Neural crest cell (in vitro differentiated cells): ENCODE measurements at places on chromosomes 1 and 21.

- DNase-seq = no peak
Observed at GRCh38 chr1:235954306-235955283, 87.9 kb upstream of the LYST start.

GRCh38 chr1:40389322-40389803 is 15.8 kb downstream of the SMAP2 start:
- no peak for DNase-seq

- no peak for DNase-seq
Observed at GRCh38 chr1:206535853-206536188, 28.5 kb downstream of the RASSF5 start.

DNA sequence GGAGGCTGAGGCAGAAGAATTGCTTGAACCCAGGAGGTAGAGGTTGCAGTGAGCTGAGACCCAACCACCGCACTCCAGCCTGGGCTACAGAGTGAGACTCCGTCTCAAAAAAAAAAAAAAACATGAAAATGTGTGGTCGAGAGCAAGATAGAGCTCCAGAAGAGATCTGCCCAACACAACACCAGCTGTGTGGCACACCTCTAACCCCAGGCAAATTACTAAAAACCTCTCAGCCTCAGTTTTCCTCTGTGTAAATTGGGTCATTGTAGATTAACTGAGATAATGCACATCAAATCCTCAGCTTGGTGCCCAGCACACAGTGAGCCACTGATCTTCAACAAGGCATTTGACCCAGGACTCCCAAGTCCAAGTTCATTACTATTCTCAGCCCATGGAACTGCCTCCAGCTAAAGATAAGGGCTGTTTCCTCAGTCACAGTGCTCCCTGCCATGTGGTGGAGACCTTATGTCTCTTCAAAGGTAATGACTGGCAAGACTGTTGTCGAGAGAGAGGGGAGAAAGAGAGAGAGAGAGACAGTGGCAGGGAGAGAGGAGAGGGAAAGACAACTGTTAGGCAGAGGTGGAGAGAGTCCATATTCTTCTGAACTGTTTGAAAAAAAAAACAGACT is 58.1 kb downstream of the PTP4A2 start:
- no peak for DNase-seq

DNA sequence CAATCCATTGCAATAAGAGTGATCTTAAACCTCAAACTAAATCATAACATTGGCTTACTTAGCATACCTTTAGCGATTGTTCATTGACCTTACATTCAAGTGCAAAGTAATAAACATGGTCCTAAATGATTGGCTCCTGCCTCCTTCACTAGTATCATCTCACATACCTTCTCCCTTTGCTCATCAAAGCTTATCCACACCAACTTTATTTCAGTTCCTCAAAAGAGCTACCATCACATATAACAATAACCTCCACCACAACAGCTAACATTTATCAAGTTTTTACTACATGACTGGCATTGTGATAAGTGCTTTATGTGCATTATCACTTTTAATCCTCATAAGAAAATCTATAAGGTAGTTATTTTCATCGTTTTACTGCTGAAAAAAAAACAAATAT is 198.8 kb downstream of the COL24A1 start:
- DNase-seq = no peak

- no peak for DNase-seq
Observed at GRCh38 chr1:50300297-50300696, 122.9 kb downstream of the DMRTA2 start.

DNA sequence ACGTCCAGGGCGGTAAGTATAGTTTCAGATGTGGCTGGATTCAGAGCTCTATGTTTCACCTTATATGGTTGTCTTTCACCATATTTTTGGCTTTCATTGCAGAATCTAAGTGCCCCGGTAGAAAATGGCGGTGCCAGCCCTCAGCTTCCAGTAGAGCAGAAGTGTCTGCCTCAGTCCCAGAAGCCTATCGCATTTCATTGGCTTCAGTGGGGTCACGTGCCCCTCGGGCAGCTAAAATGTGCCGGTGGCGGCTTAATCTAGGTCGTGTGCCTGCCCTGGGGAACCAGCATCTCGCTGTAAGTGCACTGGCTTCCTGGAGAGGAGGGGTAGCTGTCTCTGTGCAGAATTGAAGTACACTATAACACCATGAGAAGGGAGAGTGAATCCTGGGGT is 107.4 kb upstream of the MAGI3 start:
- DNase-seq = no peak

GRCh38 chr1:78887458-78887857 is 119.1 kb downstream of the ADGRL4 start:
- DNase-seq = no peak

GRCh38 chr1:220886470-220887201 is 7.4 kb downstream of the HLX start:
- DNase-seq = no peak

- no peak for DNase-seq
Observed at GRCh38 chr1:18495635-18496034, 14.9 kb downstream of the KLHDC7A start.

GRCh38 chr1:44068442-44068921 is 37.2 kb upstream of the SLC6A9 start:
- no peak for DNase-seq

GRCh38 chr1:28354121-28354520 is 15.4 kb upstream of the PHACTR4 start:
- DNase-seq = no peak

GRCh38 chr1:241408170-241408569 is 51.2 kb upstream of the RGS7 start:
- DNase-seq = no peak

DNA sequence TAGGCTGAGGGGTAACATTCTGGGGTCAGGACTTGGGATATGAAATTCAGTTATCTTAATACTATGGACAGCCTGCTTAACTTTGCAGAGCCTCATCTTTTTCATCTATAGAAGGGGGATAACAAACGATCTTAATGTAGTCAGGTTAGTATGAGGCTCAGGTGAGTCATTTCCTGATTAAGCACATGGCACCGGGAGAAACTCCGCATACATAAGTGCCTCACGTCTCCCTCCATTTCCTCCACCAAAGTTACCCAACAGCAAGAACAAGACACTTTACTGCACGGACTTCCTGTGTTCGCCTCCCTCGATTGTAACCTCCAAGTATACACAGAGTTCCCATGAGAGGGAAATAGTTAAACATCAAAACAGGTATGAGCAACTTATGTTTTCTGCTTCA is 112.7 kb upstream of the COA6 start:
- no peak for DNase-seq

DNA sequence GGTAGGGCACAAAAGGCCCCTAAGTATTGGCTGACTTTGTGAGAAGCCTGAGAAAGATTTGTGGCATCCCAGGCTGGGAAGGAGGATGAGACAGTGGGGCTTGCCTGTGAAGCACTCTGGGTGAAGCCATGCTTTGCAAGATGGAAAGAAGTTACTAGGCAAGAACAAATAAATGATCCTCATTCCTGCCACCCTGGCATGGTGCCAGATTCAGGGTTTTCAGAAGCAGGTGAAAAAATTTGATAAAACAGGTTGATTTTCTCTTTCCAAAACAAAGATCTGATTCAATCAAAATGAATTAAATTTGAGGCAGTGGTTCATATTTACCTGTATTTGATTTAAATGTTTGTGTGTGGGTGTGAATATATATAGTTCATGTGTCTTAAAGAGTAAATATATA is 386.9 kb upstream of the PROX1 start:
- no peak for DNase-seq

GRCh38 chr1:117821382-117821755 is 108.1 kb downstream of the GDAP2 start:
- no peak for DNase-seq

GRCh38 chr1:147541672-147542568 is 619 bp downstream of the BCL9 start:
- DNase-seq = peak; percentile 19

DNA sequence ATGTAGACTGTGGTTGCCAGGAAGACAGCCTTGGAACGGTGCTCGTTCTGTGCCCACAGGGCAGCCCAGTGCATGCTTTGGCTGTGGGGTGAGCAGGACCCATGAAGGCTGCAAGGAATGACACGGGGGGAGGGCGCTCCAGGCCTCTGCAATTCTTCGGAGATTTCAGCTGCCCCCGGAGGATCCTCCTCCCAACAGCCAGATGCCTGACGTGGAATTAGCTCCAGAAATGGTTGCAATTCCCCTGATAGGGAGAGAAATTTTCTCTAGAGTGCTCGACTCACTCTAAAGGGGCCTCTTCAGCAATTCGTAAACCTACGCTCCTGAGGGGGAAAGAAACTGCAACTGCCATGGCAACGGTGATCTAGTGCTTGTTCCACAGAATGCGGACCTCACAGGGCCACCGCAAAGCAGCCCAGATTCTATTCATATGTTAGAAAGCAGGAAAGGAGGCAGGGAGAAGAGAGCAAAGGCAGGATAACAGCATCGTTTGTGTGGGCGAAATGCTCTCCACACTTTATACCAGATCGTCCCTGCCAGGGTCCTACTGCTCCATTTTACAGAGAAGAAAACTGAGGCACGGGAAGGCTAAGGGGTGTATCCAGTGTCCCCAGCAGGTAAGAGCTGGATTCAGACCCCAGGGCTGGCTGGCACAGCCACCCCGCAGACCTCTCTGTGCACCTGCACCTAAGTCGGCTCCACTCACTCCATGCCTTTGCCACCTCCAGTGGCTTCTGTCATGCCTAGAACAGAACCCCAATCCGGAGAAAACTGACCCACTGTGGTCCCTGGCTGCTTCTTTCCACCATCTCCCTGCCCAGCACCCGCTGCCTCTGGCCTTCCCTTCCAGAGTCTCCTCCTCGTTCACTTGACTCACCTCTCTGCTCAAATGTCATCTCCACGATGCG is 11.9 kb upstream of the PDE9A start:
- DNase-seq = no peak

DNA sequence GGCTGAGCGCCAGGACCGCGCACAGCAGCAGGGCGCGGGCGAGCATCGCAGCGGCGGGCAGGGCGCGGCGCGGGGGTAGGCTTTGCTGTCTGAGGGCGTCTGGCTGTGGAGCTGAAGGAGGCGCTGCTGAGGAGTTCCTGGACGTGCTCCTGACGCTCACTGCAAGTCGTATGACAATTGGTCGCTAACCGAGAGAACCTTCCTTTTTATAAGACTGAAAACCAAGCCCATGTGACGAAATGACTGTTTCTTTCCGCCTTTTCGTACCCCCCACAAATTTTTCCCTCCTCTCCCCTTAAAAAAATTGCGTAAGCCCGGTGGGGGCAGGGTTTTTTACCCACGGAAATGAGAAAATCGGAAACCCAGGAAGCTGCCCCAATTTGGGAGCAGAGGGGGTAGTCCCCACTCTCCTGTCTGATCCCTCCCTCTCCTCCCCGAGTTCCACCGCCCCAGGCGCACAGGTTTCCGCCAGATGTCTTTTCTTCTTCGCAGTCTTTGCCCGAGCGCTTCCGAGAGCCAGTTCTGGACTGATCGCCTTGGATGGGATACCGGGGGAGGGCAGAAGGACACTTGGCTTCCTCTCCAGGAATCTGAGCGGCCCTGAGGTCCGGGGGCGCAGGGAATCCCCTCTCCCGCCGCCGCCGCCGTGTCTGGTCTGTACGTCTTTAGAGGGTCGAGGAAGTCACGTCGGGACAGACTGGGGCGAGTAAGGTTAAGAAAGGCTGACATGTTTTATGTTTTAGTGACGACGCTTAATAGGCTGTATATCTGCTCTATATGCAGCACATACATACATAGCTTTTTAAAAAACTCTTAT is at the start of gene PTGS2:
PTGS2 (minus strand) TSS at position 179 of the 817 bp plus-strand sequence; CDS start at position 46, 133 bp downstream.
- peak; percentile 45 for DNase-seq

- DNase-seq = no peak
Observed at GRCh38 chr21:26958788-26959187, 8.1 kb downstream of the ADAMTS5 start.

GRCh38 chr1:180562640-180563025 is 3.9 kb downstream of the OVAAL start:
- DNase-seq = no peak

GRCh38 chr1:206001476-206001888 is 1.7 kb downstream of the RAB7B start:
- no peak for DNase-seq

DNA sequence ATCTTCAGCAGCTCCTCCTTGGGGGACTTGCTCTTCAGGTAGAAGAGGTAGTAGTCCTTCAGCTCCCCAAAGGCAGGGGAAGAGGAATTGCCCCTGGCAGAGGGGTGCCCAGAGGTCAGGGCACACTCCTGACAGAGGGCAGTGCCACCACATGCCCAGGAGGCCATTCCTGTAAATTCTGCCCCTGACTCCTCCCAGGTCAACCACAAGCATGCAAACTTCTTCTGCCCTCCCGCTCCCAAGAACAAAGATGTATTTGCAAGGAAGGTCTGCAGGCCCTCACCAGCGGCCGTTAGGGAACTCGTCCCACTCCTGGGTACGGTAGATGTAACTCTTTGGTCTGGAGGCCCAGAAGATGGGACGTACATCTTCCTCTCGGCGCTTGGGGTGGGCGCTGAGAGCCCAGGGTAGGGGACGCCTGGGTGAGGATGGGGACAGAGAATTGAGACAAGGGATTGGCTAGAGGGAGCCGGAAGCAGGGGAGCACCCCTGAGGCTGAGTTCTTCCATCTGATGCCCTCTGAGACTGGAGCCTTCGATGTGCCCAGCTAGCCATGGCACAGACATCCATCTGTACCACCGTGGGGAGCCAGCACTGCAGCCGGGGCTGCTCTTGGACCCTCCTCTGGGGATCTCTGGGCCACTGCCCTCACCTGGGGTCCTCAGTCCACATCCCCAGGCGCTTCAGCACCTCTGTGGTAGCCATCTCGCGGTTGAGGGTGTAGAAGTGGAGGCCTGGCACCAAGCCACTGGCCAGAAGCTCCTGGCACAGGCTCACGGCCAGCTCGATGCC is 11.1 kb downstream of the MTHFR start:
- no peak for DNase-seq
